ENCODE measurements at places on chromosomes 5 and 9.

GRCh38 chr5:148020257-148020988 lies 43.4 kb upstream of the SPINK5 start:
- DNase-seq: no peak

GRCh38 chr5:3303777-3304176 lies 291.9 kb upstream of the IRX1 start:
- DNase-seq: no peak

DNA sequence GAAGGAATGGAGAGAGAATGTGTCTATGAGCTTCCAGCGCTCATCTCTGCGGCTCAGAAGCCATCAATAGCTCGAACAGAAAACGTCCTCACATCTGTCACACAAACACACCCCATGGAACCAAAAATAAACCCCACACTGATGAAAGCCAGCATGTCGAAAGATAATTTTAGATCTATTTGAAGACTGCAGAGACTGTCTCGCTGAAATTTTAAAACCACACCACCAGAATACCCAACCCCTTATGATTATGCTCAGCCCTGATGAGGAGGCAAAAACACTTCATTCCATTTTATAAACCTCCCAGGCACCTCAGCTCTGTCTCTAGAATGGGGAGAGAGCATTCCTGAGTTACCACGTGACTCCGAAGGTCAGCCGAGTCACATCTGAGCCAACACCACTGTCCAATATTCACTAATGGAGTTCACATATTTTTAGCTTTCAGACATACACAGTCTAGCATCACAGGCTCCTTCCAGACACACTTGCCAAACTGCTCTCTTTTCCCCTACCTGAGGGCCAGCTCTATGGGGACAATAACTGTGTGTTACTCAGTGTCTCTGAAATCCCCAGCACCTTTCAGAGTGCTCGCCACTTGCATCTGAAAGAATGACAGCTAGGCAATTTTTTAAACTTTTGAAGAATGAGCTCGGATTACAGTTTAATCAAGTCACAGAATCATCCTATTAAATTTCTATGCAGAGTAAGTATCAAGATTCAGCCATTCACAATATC lies 63.2 kb downstream of the SERINC5 start:
- DNase-seq: peak; percentile 74

DNA sequence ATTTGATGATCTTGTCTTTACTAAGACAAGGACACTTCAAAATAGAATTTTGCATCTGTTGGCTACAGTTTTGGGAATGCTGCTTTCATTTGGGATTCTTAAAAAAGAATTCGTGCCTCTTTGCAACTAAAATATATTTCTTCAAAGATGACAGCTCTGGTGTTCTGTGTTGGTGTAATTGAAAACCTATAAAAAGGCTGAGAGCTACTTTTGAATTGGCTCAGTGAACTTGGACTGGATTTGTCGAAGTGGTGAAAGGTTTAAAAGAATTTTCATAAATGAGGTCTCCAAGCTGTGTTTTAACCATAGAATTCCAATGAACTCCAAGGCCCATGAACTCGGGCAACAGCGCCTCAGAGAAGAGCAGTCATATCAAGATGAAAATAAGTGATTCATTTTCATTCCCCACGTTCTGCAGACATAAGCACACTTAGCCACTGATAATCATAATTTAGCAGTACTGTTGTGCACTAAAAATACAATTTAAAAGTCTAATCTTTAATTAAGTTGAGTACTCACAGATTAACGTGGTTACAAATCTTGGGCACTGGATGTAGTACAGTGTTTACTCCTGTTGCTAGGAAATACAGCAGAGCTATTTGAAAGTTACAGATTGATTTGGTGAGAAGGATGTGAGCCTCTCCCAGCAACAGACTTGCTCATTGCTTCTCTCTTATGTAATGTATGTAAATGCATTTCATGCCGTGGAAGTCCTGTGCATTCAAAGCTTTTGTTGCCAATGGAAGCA lies 10.9 kb downstream of the SNCAIP start:
- peak; percentile 33 for DNase-seq

- no peak for DNase-seq
Measured at GRCh38 chr9:93185266-93186214, 1.6 kb downstream of the WNK2 start.

- DNase-seq: no peak
Measured at GRCh38 chr5:150457121-150457520, 7.6 kb upstream of the RPS14 start.

DNA sequence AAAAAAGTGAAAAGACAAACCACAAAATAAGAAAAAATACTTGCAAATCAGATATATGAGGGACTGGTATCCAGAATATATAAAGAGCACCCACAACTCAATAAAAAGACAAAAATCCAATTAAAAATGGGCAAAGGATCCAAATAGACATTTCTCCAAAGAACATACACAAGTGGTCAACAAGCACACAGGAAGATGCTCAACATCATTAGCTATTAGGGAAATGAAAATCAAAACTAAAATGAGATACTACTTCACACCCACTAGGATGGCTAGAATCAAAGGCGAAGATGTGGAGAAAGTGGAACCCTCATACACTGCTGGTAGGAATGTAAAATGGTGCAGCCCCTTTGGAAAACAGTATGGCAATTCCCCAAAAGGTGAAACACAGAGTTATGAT lies 21.1 kb upstream of the DPM2 start:
- DNase-seq: no peak

- peak; percentile 80 for DNase-seq
Measured at GRCh38 chr5:61817472-61818326, 485.6 kb downstream of the ZSWIM6 start.

DNA sequence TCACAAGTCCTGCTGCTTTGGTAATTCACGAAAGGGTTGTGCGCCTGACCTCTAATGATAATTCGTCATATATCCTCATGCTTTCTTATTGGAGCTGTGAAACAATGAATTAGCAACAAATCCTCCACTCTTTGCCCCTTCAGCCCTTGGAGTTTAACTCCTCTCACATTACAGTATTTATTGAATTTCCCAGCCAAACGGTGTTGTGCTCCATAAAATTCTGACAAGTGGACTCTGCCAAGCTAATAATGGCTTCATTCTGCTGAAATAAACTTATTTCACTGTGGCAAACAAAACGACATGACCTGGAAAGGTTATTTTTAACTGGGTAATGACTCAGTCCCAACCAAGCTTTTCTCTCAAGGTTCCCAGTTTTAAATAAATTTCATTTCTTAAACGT lies 984.4 kb upstream of the DMAC1 start:
- peak; percentile 41 for DNase-seq

GRCh38 chr9:135324329-135324728 lies 155.3 kb upstream of the PPP1R26 start:
- no peak for DNase-seq
